ENCODE measurements at places on chromosomes 12 and 14. TPM values are rescaled to one million over a fixed set of nuclear protein-coding genes. Genes with fewer than 3 reads are reported as not detected.

Gene TSPAN19
- not detected for total RNA-seq

Gene RPL10L
- total RNA-seq = not detected

Gene C14orf132
- total RNA-seq = 4.5 TPM

Gene MAP1LC3B2
- total RNA-seq = 0.32 TPM

Gene ETNK1
- total RNA-seq = 17.0 TPM

Gene OR4E2
- total RNA-seq = not detected

Gene FAM222A
- total RNA-seq = under 0.01 TPM

Gene TSPAN11
- 2.3 TPM for total RNA-seq

Gene CLEC4D
- total RNA-seq = not detected

Gene EFCAB11
- 2.6 TPM for total RNA-seq

Gene PTCSC3
- not detected for total RNA-seq

Gene INSM2
- not detected for total RNA-seq

Gene FOXN4
- total RNA-seq = not detected

Gene KRT7
- 66.4 TPM for total RNA-seq

Gene KRT2
- total RNA-seq = not detected

Gene GPR162
- total RNA-seq = 1.5 TPM

Gene NAA30
- total RNA-seq = 22.8 TPM

Gene PSMD9
- 135 TPM for total RNA-seq

Gene SELPLG
- 0.16 TPM for total RNA-seq

Gene HIF1A
- 193 TPM for total RNA-seq

Gene CISTR
- total RNA-seq = not detected
